ENCODE measurements at places on chromosomes 7 and 10.
A peak's percentile ranks its signal among the peaks of the same experiment; 100 is the strongest.

GRCh38 chr10:17219024-17219423 is 9.0 kb upstream of the VIM start:
- no peak for DNase-seq

- DNase-seq: peak; percentile 21
Observed at GRCh38 chr7:11236680-11237079, 263.0 kb downstream of the PHF14 start.

GRCh38 chr7:35658606-35659201 is 36.2 kb downstream of the HERPUD2 start:
- no peak for DNase-seq

DNA sequence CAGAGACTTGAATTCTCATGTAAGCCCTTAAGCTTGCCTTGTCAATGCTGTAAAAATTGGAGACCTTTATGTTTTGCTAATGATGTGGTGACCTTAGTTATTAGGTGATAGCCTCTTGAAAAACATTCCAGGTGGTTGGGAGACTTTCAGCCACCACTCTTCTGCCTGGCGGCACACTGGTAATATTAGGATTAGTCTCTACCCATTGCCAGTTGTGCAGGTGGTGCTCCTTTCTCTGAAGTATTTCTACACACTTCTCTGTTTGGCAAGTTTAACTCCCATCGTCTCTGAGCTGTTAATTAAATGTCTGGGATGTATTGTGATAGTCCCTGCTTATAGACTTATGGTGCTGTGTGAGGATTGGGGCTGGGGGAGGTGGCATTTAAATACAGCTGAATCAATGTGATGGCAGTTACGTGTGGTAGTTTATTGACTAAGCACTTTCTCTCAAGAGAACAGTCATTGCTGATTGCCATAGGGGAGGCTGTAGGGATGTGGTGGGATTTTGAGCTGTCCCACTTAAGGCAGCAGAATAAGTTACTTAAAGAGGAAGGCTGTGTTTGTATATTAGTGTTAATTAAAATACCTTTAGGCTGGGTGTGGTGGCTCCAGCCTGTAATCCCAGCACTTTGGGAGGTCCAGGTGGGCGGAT is 61.7 kb downstream of the DAGLB start:
- no peak for DNase-seq

DNA sequence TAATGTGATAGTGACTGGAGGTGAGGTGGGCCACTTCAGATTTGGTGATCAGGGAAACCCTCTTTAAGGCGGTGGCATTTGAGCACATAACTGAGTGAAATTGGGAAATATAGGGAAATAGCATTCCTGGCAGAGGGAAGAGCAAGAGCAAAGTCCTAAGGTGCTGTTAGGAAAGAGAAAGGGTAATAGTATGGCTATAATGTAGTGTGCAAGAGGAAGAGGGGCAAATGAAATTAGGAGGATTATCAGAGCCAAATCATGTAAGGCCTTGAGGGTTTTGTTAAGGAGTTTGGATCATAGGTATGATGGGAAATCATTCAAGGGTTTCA is 27.8 kb upstream of the CYP26C1 start:
- no peak for DNase-seq

- no peak for DNase-seq
Observed at GRCh38 chr7:135337977-135338550, 104.4 kb downstream of the STRA8 start.

- DNase-seq: no peak
Observed at GRCh38 chr10:80924063-80924952, 386.6 kb downstream of the SH2D4B start.

DNA sequence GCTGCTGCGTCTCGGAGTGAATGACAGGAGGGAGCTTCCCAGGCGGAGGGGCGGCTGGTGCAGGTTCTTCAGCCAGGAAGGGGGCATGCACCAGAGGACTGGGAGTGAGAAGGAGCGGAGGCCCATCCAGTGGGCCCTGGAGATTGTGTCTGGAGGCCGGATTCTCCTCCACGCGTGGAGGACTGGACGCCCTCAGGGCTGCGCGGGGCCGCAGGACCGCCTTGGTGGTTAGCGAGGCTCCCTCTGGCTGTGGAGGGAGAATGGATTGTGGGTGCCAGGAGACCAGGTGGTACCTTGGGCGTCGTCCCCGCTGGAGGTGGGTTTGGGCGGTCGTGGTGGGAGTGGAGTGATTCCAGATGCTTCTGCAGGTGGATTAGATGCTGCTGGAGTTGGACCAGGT is 68.9 kb downstream of the ELFN1 start:
- DNase-seq: no peak

- no peak for DNase-seq
Observed at GRCh38 chr10:34648919-34649318, 166.2 kb downstream of the PARD3 start.

DNA sequence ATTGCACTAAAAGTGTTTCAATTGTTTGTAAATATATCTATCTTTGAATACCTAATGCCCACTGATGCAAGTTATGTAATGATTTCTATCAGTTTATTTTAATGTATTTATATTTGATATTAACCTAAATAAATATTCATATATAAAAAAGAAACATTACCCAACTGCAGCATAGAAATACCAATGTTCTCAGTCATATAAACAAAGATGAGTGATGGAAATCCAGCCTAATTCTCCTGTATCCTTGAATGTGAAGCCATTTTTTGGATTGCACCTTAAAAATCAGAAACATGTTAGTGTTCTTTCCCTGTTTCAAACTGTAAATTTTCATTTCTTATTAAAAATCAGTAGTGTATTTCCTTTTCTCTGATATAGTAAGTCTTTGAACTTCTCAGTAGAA is 305.8 kb upstream of the GNAI1 start:
- DNase-seq: no peak

GRCh38 chr7:138625084-138625848 is 75.9 kb downstream of the SVOPL start:
- DNase-seq: no peak

DNA sequence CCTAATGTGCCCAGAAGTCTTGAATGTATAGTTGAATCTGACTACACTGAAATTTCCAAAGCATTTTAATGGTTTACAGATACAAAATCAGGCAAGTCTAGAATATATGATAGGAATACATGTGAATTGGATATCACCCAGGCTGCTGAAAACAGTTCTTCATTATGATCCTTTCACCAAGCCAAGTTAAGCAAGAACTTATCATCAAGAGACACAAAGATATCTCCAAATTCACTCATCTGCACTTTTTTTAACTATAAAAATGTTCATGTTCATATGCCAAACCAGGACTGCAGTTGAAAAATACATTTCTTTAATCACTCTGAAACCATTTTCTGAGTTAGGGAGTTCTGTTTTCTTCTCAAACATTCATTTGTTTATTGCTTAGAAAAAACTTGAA is 412.6 kb upstream of the C7orf33 start:
- DNase-seq: no peak

DNA sequence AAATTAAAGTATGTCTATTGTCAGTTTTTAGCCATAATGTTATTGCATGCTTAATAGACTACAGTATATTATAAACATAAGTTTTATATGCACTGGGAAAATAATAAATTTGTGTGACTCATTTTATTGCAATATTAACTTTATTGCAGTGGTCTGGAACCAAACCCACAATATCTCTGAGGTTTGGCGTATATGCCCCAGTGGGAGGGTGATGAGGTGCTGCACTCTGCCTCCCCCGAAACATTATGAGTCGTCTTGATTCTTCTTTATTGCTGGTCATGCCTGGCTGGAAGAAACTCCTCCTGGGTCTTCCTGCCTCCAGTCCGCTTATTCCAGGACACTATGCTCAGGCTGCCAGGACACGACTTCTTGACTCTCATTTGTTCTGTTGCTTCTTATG is 88.4 kb downstream of the MTPN start:
- DNase-seq: no peak

DNA sequence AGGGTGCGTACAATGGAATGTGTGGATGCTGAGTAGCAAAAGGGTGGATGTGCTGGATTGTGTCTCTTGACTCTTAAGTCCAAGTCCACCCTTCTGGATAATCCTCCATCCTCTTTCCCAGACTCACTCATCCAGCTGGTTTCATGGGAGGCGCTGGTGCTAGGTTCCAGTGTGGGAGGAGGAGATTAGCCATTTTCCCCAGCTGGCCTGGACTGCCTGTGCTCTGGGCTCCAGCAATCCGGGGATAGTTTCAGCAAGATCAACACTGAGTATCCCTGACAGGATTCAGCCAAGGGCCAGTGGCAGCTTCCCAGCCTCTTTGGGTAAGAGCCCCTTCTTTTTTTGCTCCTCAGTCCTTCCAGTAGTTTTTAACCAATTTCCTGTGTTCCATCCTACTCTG is 21.6 kb upstream of the TRIL start:
- no peak for DNase-seq

DNA sequence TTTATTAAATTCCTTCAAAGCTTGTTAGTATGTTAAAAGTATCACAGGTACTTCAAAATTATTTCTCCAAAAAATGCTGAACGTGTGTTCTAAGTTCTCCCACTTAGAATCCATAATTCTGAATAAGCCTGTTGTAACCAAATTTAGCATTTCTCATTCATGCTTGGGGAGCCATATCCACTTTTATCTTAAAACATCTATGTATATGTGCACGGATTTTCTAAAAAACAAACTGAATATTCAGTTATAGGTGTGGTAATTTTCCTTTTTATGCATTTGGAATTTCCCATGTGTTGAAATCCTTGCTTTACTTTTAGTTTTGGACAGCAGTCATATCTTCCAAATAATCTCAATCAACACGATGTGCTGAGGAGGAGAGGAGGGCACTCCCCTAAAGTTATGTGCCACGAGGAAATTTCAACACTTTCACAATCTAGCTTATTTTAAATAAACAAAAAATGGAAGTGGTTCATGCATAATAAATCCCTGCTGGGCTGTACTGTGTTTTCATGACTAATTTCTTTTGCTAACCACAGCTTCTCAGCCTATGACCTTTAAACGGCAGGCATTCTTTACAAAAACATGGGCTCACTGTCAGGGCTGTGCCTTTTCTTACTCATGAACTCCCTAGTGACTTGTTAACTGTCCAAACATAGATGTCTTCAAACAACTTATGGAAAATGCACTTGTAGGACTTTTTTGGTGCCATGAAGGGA is 380.3 kb upstream of the SEMA3C start:
- DNase-seq: no peak

- no peak for DNase-seq
Observed at GRCh38 chr10:5325076-5325475, 39.7 kb upstream of the UCN3 start.

DNA sequence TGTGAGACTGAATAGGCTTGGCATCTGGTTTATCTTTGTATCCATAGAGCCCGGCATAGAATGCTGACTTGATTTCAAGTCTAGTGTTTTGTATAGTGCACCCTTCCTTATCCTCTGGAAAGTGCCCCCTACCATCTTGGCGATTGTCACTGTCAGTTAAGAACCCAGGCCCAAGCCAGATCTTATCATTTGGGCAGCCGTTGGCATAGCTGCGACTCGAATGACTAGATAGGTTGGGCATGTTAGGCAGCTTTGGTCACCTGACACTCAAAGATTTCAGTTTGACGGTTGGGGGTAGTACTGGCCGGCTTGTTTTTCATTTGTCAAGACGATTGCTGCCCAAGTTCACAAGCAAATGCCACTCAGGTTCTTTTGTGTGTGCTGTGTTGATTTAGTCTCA is 6.6 kb downstream of the NIPSNAP2 start:
- DNase-seq: no peak

Data from DMS153 (cell line).